ENCODE measurements at places on chromosomes 1 and 21.
A peak's percentile ranks its signal among the peaks of the same experiment; 100 is the strongest.

DNA sequence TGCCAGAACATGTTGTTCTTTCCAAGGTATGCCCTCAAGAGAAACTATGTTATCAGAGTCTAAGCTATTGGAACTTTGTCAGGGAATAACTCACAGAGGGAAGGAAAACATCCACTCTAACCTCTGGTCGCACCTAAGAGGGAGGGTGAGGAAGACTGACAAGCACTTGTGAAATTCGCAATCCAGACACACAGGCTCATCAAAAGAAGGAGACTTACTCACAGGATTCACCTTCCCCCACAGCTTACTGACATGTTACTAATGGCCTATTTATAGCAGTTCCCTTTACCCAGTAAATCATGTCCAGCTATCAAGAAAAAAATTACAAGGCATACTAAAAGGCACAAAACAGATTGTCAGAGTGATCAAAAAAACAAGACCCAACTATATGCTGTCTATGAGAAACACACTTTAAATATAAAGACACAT, 36.9 kb downstream of the WDR64 start:
- DNase-seq = no peak

- no peak for DNase-seq
These were observed 15.2 kb downstream of the HENMT1 start for GRCh38 chr1:108645564-108646184.

- DNase-seq = peak; percentile 80
These were observed at the start of gene C1orf116 for GRCh38 chr1:207032528-207033017. TSS of gene C1orf116 (minus strand) at chr1:207032756. CDS start at chr1:207027598, 5,158 bp downstream.

DNA sequence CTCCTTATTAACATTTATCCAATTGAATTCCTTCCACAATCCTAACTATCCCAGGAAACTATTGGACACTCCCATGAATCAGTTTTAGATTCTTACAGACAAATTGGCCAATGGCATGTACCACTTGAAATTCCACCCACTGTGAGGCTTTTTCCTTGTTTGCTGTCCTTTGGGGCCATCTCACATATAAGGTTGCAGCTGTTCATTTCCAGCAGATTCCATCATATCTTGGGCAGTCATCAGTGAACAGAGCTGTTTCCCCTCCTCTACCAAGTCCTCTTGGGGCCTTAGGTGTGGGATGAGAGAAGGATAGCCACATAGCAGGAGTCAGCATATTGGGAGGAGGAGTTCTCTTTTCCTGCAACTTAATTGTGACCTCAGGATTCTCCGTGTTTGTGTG, 109.1 kb downstream of the HHAT start:
- no peak for DNase-seq

DNA sequence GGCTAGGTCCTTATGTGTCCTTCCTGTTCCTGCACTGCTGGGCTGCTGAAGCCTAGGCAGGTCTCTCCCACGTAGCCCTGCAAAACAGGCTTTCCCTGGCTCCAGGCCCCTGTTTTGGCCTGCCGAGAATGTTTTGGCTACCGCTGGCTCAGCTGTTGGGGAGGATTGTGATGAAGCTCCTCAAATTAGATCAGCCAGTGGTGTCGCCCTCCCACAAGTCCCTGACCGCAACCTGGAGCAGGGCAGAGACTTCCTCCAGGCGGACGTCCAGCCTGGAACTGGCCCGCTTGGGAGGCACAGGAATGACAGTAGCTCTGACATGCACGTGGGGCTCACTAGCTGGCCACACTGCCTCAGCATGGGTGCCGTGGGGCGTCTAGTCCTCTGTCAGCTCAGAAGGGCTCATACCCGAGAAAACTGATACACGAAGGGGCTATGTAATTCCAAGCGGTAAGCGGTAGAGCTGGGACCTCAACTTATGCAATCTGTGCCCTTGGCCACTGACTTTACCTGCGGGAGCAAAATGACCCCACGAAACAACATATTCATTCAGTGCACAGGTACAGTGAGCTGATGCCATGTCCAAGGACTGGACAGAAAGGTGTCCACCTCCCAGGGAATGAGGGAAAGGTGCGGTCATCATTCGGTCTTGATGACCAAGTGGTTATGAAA, 26.6 kb downstream of the DHRS3 start:
- DNase-seq = no peak

DNA sequence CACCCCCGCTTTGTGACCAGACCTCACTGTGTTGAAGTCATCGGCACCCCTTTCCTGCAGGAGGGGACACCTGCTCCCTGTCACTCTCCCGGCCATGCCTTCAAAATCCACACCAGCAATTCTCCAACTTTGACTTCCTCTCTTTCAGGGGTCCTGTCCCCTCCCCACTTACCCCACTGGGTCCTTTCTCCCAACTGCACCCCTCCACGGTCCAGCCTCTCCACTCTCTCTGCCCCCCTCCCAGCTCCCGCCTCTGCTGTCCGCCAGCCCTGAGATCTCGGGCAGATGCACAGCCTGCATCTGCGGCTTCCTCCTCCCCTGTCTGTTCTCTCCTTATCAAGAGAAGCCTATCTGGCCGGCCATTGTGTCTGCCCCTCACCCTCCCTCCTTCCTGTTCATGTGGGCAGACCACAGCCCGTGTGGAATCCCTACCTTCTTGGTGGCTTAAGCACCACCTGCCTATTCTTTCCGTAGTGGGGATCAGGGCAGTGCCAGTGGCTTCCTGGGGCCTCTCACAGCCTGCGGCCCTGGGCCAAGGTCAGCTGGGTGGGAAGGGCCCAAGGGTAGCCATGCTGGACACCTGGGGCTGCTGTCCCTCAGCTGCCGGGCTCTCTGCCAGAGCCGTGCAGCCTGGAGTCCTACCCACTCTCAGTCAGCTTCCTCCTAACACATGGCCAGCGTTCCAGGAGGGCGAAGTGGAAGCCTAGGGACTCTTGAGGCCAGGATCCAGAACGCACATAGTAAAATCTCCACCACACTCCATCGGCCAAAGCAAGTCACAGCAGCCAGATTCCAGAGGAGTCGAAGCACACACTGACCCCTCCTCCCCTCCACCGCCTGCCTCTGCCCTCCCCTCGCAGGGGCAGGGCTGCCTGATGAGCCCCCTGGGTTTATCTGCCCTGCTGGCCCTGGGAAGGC, 5.1 kb upstream of the HES4 start:
- DNase-seq = no peak
